ENCODE measurements at places on chromosomes 2 and 18. TPM values are rescaled to one million over a fixed set of nuclear protein-coding genes. Genes with fewer than 3 reads are reported as not detected.

Gene FRZB
- not detected for total RNA-seq

Gene ASPRV1
- total RNA-seq: 0.11 TPM

Gene GKN1
- not detected for total RNA-seq

Gene CXCR1
- total RNA-seq: not detected

Gene UGT1A7
- total RNA-seq: not detected

Gene SP110
- total RNA-seq: 5.4 TPM

Gene FNDC4
- total RNA-seq: 47.0 TPM
